Thymus (tissue), 14 donors: ENCODE measurements at places on chromosomes 3 and 15.

- no peak for DNase-seq
- H3K27ac ChIP-seq, result no peak overlapping the region
- no peaks in the 10 kb centered on the region for H3K4me1 ChIP-seq
- no peaks in the 10 kb centered on the region for H3K36me3 ChIP-seq
- H3K27me3 ChIP-seq, result no peaks in the 10 kb centered on the region
Measured at GRCh38 chr3:155231792-155232191, 61.7 kb downstream of the STRIT1 start.

DNA sequence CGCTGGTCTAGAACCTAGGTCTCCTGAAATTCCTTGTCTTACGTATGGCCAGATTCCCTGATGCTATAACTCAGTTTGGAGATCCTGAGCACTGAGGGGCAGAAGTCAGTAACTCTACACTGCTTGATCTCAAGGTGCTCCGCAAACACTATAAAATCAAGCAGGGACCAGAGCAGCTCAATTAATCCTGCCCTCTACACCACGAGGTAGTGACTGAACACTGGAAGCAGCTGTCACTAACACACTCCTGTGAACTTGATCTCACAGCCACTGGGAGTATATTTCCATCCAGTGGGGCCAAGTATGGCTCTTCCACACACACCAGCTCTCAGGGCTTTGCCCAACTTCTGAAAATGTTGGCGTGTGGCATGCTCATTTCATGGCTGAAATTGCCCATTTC is 51.0 kb downstream of the EDEM1 start:
- H3K4me3 ChIP-seq, result no peak overlapping the region
- no peaks in the 10 kb centered on the region for H3K4me1 ChIP-seq
- H3K36me3 ChIP-seq, result no peaks in the 10 kb centered on the region
- no peak overlapping the region for H3K27ac ChIP-seq
- DNase-seq, result no peak
- no peaks in the 10 kb centered on the region for H3K27me3 ChIP-seq

GRCh38 chr3:182294696-182295095 is 498.6 kb upstream of the ATP11B start:
- H3K27ac ChIP-seq, result no peak overlapping the region
- no peaks in the 10 kb centered on the region for H3K4me1 ChIP-seq
- H3K36me3 ChIP-seq, result no peaks in the 10 kb centered on the region
- no peak overlapping the region for H3K4me3 ChIP-seq
- no peaks in the 10 kb centered on the region for H3K27me3 ChIP-seq

- no peaks in the 10 kb centered on the region for H3K27me3 ChIP-seq
- no peaks in the 10 kb centered on the region for H3K4me1 ChIP-seq
- no peak overlapping the region for H3K4me3 ChIP-seq
- no peak for DNase-seq
- no peak overlapping the region for H3K27ac ChIP-seq
Measured at GRCh38 chr3:121786485-121786884, 36.9 kb upstream of the GOLGB1 start.

- no peak for DNase-seq
- H3K27me3 ChIP-seq, result no peaks in the 10 kb centered on the region
- no peak overlapping the region for H3K4me3 ChIP-seq
- no peaks in the 10 kb centered on the region for H3K4me1 ChIP-seq
- no peaks in the 10 kb centered on the region for H3K36me3 ChIP-seq
Measured at GRCh38 chr3:14652-15051, 181.9 kb upstream of the CHL1 start.

- H3K4me3 ChIP-seq, result no peak overlapping the region
- H3K4me1 ChIP-seq, result no peaks in the 10 kb centered on the region
Measured at GRCh38 chr3:138469874-138470273, 35.5 kb downstream of the ESYT3 start.

GRCh38 chr3:110246796-110247376 is 824.7 kb upstream of the NECTIN3 start:
- H3K27ac ChIP-seq, result no peak overlapping the region
- no peaks in the 10 kb centered on the region for H3K36me3 ChIP-seq
- H3K4me3 ChIP-seq, result no peak overlapping the region
- no peaks in the 10 kb centered on the region for H3K4me1 ChIP-seq
- DNase-seq, result no peak

GRCh38 chr15:31486506-31486905 is 159.9 kb downstream of the KLF13 start:
- peaks cover 27% of the 10 kb centered on the region for H3K27me3 ChIP-seq
- H3K36me3 ChIP-seq, result no peaks in the 10 kb centered on the region
- no peak overlapping the region for H3K27ac ChIP-seq
- no peak overlapping the region for H3K4me3 ChIP-seq
- DNase-seq, result no peak

- H3K4me1 ChIP-seq, result no peaks in the 10 kb centered on the region
- H3K27ac ChIP-seq, result no peak overlapping the region
- H3K36me3 ChIP-seq, result no peaks in the 10 kb centered on the region
- no peak for DNase-seq
Measured at GRCh38 chr15:66848116-66848515, 146.1 kb downstream of the SMAD6 start.

- H3K4me1 ChIP-seq, result peaks cover 13% of the 10 kb centered on the region
- DNase-seq, result no peak
- no peaks in the 10 kb centered on the region for H3K27me3 ChIP-seq
- no peak overlapping the region for H3K4me3 ChIP-seq
- H3K27ac ChIP-seq, result peak overlapping the region; percentile 53
Measured at GRCh38 chr15:59797756-59798604, 108.9 kb upstream of the BNIP2 start.

DNA sequence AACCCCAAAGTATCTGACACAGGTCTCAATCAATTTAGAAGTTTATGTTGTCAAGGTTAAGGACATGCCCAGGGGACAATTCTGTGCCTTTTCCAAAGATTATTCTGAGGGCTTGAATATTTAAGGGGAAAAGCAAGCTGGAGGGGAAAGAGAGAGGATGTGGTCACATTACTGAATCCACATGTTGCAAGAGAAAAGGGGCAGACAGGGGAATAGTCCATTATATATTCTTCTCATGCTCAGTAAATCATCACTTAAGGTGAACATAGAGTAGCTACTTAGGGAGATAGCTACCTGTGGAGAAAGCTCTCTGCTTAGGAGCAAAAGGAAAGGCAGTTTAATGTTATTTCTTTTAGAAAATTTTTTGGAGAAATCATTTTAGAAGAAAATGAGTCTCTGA is 751.6 kb downstream of the SI start:
- no peaks in the 10 kb centered on the region for H3K4me1 ChIP-seq
- DNase-seq, result no peak
- no peak overlapping the region for H3K4me3 ChIP-seq
- H3K27me3 ChIP-seq, result no peaks in the 10 kb centered on the region

- no peaks in the 10 kb centered on the region for H3K27me3 ChIP-seq
- no peaks in the 10 kb centered on the region for H3K4me1 ChIP-seq
- H3K27ac ChIP-seq, result no peak overlapping the region
- DNase-seq, result no peak
- H3K4me3 ChIP-seq, result no peak overlapping the region
Measured at GRCh38 chr3:130905551-130905950, 11.7 kb downstream of the ATP2C1 start.

DNA sequence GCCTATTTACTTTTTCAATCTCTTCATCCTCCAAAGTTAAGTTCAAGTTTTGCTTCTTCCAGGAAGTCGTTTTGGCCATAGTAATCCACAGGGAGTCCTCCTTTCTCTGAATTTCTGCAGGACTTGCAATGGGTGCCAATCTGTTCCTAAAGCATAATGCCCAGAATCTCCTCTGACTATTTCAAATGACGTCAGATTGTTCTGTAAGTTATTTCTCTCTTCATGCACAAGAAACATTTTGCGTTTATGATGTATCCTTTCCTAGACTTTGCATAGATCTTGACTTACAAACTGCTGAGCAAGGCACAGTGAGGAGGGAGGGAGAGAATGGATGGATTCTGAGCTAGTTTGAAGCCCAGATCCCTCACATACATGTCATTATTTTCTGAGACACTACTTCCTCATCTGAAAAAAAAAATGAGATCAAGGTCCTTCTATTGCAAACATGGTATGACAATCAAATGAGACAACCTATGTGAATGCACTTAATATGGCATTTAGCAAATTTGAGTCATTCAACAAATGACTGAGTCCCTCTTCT is 103.1 kb downstream of the MEX3B start:
- no peak overlapping the region for H3K4me3 ChIP-seq
- DNase-seq, result no peak
- no peaks in the 10 kb centered on the region for H3K27me3 ChIP-seq
- H3K36me3 ChIP-seq, result no peaks in the 10 kb centered on the region
- no peak overlapping the region for H3K27ac ChIP-seq

GRCh38 chr15:82158811-82159210 is 103.7 kb downstream of the EFL1 start:
- no peaks in the 10 kb centered on the region for H3K27me3 ChIP-seq
- no peaks in the 10 kb centered on the region for H3K4me1 ChIP-seq
- no peak for DNase-seq
- peaks cover 21% of the 10 kb centered on the region for H3K36me3 ChIP-seq
- no peak overlapping the region for H3K4me3 ChIP-seq
- no peak overlapping the region for H3K27ac ChIP-seq

DNA sequence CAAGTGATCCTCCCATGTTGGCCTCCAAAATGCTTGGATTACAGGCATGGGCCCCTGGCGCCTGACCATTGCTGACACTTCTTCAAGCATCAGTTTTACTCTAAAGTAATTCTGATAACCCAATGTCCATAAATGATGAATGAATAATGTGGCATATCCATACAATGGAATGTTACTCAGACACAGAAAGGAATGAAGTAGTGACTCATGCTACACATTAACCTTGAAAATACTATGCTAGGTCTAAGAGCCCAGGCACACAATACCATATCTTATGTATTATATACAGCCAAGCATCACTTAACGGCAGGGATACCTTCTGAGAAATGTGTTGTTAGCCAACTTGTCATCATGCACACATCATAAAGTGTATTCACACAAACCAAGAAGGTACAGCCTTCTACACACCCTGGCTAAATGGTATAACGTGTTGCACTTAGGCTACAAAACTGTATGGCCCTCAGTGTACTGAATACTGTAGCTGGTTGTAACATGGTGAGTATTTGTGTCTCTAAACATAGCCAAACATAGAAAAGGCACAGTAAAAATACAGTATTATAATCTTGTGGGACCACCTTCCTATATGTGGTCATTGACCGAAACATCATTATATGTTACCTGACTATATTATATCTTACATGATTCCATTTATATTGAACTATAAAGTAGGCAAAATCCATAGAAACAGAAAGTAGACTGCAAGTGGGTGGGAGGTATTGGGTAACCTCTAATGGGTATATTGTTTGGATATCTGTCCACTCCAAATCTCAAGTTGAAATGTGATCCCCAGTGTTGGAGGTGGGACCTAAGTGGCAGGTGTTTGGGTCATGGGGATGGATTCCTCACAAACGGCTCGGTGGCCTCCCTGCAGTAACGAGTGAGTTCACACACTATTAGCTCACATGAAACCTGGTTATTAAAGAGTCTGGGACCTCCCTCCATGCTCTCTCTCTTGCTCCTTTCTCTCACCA is 31.4 kb downstream of the MKRN2 start:
- no peaks in the 10 kb centered on the region for H3K4me1 ChIP-seq
- H3K4me3 ChIP-seq, result no peak overlapping the region
- H3K27ac ChIP-seq, result no peak overlapping the region

DNA sequence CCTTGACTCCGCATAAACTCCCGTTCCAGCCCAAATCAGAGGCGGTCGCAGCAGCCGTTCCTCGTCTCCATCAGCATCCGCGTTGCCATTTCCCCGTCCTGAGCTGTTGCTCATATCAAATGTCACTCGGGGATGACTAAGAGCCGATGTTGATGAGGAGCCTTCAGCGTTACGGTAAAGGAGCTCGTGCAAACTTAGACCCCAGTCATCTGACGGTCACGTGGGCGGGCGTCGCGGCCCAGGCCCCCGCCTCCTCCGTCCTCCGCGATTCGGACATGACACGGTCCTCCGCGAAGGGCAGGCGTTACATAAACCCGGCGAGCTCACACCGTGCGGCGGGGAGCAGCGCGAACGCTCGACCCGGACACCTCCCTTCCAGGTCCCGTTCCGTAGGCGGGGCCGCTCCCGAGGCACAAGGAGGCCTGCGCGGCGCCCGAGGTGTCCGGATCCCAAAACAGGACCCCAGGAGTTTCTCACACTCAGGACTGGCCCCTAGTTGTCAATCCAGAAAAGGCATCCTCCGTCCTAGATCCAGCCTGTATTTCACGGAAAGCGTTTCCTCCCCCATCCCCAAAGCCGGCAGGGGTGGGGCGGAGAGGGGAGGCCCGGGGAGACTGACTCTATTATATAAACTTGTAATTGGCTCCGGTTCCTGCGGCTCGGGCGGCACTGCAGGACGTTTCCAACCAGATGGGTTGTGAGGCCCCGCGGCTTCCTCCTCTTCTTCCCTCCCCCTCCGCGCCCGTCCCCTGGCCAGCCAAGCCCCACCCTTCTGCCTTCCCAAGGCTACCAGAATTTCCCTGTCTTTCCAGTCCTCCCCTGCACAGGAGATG is 100.0 kb upstream of the IGF1R start:
- peaks cover 6% of the 10 kb centered on the region for H3K4me1 ChIP-seq
- peaks cover 21% of the 10 kb centered on the region for H3K27me3 ChIP-seq
- no peak for DNase-seq
- peak overlapping the region; percentile 64 for H3K27ac ChIP-seq
- no peaks in the 10 kb centered on the region for H3K36me3 ChIP-seq

DNA sequence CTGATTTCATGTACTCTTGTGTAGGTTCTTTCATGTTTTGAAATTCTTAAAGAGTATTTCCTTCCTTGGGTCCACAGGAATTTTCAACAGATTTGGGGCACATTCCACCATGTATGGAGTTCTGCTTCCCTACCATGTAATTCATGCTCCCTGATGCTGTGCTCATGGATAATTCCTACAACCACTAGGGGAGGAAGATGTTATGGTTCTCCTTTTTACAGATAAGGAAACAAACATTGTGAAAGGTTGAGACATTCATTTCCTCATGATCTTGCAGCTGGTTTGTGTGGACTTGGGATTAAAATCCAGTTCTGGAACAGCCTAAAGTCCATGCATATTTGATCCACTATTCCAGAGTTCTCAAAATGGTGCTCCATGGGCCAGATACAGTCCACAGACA is 174.9 kb upstream of the FRMD4B start:
- H3K4me1 ChIP-seq, result no peaks in the 10 kb centered on the region
- no peak for DNase-seq
- H3K27ac ChIP-seq, result no peak overlapping the region
- no peak overlapping the region for H3K4me3 ChIP-seq

DNA sequence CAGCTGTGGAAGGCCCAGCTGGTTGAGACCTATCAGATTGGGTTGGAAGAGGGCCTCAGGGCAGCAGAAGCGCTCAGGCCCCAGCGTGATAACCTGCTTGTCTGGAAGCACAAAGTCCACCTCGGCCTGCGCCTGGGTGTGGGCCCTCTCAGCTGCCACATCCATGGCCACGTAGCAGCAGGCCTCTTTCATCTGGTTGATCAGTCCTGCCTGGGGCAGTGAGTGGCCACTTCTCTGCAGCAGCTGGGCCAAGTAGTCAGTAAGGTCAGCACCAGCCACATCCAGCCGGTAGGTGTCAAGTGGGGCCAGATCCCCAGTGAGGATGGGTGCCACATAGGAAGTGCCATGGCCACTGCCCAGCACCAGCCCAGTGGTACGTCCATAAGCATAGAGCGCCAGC is 3.9 kb upstream of the CAMKV start:
- H3K4me1 ChIP-seq, result peaks cover 14% of the 10 kb centered on the region
- H3K4me3 ChIP-seq, result no peak overlapping the region
- peaks cover 16% of the 10 kb centered on the region for H3K27me3 ChIP-seq

- peaks cover 14% of the 10 kb centered on the region for H3K4me1 ChIP-seq
- H3K4me3 ChIP-seq, result no peak overlapping the region
- H3K27me3 ChIP-seq, result peaks cover 3% of the 10 kb centered on the region
- no peak for DNase-seq
- H3K36me3 ChIP-seq, result no peaks in the 10 kb centered on the region
Measured at GRCh38 chr3:12890610-12891390, 49.4 kb upstream of the RPL32 start.
